NCI-H1105 treated with DMSO at 0.1 percent for 48 hours (cell line): ENCODE measurements at places on chromosomes 2 and 18.

GRCh38 chr2:47403609-47404193 is 745 bp downstream of the MSH2 start:
- no peak for DNase-seq

- DNase-seq = no peak
Measured at GRCh38 chr2:206989311-206989710, 50.0 kb downstream of the CPO start.

DNA sequence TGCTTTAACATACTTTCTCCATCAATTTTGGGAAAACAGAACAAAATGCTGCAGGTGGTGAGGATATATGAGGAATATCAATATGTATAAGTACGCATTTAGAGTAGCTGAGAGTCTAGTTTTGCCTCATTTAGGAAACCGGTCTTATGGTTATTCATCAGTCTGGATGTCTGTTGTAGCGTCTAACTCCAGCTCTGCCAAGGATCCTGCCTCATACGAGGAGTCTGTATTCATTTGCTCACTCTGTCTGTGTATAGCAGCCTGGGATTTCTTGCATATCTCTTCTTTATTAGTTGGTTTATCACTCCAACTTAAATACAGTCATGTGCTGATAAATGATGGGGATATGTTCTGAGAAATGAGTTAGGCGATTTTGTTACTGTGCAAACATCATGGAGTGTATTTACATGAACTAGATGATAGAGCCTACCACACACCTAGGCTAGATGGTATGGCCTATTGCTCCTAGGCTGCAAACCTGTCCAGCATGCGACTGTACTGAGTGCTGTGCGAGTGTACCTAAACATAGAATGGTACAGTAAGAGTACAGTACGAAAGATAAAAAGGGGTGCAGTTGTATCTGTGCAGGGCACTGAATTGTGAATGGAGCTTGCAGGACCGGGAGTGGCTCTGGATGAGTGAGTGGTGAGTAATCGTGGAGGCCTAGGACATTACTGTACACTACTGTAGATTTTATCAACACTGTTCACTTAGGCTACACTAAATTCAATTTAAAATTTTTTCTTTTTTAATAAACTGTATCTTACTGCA is 148.1 kb downstream of the ZNF407 start:
- DNase-seq = no peak

GRCh38 chr2:175730050-175730449 is 272.0 kb downstream of the LNPK start:
- no peak for DNase-seq

GRCh38 chr2:7919510-7919909 is 762.3 kb upstream of the ID2 start:
- no peak for DNase-seq

GRCh38 chr2:172962082-172962481 is 113.6 kb upstream of the MAP3K20 start:
- DNase-seq = no peak

DNA sequence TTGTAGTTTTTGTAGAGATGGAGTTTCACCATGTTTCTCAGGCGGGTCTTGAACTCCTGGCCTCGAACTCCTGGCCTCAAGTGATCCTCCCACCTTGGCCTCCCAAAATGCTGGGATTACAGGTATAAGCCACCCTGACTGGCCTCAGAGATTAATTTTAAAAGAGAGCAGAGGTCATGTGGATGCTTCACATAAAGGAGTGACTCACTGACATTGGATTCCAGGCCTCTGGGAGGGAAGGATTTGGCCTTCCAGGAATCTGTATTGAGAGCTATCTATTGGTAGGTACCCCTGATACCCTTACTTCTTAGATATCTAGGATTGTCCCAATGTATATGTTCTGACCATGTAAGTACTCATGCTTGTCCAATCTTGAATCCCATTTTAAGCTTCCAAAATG is 138.4 kb downstream of the FAM161A start:
- DNase-seq = no peak

- DNase-seq = no peak
Measured at GRCh38 chr2:159788253-159788652, 9.8 kb downstream of the CD302 start.

GRCh38 chr2:223081789-223082188 is 29.8 kb downstream of the KCNE4 start:
- DNase-seq = no peak

GRCh38 chr2:24228470-24228869 is 53.6 kb downstream of the FAM228A start:
- peak; percentile 37 for DNase-seq

- no peak for DNase-seq
Measured at GRCh38 chr18:79975043-79975442, 10.6 kb downstream of the HSBP1L1 start.

GRCh38 chr18:45666520-45666919 is 51.2 kb downstream of the SLC14A2 start:
- DNase-seq = no peak

DNA sequence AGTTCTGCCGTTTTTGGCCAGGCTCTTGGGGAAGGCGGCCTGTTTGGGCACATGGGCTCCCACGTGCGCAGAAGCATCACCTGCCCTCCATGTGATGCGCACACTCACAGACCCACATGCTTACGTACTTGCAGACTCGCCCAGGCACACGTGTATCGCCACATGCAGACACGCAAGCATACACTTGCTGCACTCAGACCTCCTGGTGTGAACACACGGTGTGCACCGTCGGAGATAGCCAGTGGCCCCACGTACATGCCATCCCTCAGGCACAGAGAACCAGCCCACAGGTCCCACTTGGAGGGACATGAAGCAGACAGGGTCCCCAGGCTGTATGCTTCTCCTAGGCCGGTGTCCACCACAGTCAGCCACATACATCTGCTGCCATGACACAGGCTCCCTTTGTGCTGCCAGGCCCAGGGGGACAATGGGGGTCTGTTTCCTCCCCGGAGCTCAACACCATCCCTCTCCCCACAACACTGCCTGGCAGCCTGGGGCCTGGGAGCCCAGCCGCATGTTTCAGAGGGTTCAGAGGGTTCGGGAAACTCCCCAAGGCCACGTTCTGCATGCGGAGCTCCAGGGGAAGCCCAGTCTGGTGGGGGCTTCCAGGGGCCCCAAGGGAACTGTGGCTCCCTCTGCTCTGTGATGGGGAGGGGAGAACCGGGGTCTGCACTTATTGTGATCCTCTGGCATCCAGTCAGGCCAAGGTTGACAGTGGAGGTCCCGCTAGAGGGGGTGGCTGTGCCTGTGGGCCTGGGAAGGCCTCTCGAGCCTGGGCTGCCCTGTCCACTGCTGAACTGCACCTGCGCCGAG is 208.1 kb upstream of the HAAO start:
- DNase-seq = no peak

DNA sequence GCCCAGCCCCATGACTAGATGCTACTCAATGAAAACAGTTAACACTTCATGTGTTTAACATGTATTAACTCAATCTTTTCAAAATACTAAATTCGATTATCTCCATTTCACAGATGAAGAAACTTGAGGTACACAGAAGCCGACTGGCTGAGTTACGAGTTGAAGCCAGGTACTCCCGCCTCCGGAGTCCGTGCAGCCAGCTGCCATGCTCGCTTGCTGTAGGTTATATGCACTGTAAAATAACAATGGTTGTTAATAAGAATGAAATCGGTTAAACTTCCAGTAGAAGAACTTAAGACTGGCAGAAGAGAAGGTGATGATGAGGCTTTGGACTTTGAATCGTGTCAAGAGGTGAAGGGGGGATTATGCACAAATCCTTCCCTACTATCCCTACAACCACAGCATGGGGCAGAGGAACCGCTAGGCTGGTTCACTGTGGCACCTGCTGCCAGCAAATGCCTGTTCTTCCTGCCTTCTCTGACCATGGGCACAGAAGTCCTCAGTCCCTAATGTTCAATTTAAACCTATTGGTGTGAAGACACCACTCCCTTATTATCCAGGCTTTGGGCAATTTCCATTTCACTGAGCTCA is 25.4 kb downstream of the COX7A2L start:
- DNase-seq = no peak

DNA sequence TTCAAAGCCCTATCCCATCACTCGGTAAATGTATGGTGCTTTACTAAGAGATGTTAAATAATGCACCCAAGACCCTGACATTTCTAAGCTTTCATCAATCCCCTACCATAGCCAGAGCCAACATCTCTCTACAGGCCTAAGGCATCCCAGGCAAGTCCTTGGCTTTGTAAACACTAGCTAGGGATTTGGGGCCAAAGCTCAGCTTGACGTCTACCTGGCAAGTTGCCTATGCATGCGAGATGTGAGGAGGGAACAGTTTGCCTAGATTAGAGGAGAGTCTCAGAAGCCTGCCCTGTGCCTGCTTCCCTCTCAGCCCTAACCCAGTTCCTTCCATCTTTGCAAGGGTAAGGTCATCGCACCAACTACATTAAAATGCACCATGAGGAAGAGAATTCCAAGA is 221.5 kb upstream of the NCKAP5 start:
- no peak for DNase-seq

DNA sequence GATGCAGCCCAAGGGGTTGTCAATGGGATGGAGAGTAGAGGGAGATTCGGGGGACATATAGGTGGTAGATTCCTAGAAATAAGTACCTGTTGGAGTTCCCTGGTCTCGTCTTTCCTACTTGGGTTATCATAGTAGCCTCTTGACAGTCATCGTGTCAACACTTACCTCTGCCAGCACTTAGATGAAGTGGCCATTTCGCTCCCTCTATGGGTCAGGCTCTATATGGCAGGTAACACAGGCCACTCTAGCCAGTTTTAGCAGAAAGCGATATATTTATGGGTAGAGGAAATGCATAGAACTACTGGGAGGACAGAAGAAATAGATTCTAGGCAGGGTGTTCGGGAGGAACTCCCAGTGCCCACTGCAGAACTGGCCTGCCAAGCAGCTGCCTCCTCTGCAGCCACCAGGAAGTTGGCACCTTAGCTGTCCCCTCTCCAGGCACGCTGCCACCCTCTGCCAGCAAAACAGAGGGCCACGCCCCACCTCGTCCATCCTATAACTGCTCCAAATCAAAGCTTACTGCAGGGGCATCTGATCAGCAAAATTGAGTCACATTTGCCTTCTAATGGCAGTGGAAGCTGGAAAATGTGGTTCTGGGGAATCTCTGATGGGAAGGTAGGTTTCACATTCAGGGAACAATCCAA is 181.3 kb downstream of the INSIG2 start:
- no peak for DNase-seq

DNA sequence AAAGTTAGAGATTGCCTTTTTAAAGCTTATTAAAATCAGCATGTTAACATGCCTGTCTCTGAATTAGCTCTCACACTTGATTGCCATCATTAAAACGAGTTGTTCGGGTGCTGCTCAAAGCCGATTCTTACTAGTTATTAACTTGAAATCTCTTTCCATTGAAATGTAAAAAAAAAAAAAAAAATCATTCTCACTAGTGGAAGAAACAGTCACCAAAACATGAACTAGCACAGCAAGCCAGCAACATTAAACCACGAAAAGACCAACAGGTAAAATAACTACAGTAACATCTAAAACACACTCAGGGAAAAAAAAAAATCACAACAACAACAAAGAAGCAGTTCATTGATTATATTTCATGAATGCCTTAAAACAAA is 264.5 kb downstream of the MEIS1 start:
- DNase-seq = no peak

DNA sequence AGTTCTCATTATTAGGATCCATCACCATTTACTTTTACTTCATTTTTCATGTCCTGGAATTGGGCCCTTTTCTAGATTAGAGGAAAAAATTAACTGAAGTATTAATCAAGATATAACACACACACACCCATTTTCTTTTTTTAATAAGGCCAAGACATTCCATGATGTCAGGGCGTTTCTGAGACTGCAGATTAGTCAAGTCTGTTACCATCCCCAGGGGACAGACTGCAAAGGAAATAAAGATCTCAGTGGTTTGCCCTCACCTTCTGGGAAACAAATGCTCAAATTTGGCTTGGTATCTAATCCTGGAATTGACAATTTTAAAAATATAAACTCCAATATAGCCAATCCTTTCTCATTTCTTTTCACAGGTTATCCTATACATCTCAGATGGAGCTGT is 27.4 kb downstream of the RMP24 start:
- DNase-seq = no peak

DNA sequence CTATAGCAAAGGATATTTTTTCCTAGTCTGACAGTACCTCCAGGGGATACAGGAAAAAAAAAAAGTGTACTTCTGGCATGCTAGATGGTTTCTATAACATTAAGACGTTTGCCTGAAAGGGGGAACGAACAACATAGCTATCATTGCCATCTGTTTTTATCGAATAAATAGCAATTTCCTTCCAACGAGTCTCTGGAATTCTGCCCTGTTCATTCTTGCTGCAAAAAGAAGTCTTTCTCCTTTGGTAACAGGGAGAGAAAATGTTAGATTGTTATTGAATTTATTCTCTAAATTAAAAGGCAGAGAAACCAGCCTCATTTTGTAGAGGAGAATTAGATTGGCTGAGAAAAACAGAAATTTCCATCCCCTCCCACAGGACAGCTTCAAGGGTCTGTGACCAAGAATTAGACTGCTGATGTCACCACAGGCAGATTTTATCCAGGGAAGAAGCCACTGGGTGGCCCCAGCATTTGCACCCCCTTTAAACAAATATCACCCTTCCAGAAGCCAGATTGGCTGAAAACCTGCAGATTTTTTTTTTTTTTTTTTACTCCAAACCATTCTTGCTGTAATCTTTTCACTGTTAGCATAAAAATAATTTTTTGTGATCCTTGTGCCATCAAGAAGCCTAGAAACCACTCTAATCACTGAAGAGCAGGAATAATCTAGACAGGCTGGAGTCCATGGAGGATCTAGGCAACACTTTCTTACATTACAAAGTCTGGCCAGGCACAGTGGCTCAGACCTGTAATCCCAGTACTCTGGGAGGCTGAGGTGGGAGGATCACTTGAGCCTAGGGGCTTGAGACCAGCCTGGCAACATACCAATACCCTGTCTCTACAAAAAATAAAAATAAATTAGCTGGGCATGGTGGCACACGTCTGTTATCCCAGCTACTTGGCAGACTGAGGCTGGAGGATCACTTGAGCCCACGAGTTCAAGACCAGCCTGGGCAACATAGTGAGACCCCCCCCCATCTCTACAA is 12.0 kb downstream of the WDFY1 start:
- no peak for DNase-seq

GRCh38 chr18:3703732-3704176 is 253.8 kb downstream of the TGIF1 start:
- peak; percentile 5 for DNase-seq

- DNase-seq = no peak
Measured at GRCh38 chr2:75790814-75791467, 80.2 kb upstream of the GCFC2 start.

DNA sequence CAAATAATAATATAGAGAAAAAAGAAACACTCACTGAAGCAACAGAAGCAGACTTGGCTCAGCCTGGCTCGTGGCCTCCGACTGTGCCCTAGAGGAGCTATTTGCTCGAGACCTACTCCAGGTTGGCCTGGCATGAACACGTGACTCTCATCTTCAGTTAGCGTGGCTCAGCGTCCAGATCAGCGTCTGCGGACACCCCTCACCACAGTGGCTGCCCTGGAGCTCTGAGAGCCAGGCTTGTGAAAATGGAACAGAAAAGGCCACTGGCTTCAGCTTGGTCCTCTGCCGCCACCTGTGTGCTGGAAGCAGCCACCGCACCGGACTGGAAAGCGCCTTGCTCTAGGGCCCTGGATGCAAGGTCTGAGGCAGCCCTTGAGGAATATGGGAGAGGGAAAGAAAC is 1184.0 kb upstream of the GYPC start:
- DNase-seq = no peak
